LHCN-M2 (cell line): ENCODE measurements at places on chromosomes 1 and 21.
A peak's percentile ranks its signal among the peaks of the same experiment; 100 is the strongest.

DNA sequence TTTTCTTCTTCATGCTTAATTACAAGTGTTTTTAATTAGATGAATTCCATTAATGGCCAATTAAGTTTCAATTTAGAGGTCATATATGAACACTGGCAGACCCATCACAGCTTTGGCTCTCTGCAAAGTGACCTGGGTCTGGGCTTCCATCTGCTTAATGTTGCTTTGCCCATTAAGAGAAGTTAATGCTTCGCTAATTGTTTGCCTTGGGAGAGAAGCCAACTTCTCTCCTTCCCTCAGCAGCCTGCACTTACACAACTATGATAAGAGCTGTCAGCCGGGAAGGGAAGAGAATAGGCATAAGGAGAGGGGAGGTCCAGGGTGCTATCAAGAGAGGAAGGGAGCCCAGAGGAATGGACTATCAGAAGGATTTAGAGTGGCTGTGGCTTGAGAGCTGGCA, 29.0 kb upstream of the CCDC190 start:
- no peak for DNase-seq

DNA sequence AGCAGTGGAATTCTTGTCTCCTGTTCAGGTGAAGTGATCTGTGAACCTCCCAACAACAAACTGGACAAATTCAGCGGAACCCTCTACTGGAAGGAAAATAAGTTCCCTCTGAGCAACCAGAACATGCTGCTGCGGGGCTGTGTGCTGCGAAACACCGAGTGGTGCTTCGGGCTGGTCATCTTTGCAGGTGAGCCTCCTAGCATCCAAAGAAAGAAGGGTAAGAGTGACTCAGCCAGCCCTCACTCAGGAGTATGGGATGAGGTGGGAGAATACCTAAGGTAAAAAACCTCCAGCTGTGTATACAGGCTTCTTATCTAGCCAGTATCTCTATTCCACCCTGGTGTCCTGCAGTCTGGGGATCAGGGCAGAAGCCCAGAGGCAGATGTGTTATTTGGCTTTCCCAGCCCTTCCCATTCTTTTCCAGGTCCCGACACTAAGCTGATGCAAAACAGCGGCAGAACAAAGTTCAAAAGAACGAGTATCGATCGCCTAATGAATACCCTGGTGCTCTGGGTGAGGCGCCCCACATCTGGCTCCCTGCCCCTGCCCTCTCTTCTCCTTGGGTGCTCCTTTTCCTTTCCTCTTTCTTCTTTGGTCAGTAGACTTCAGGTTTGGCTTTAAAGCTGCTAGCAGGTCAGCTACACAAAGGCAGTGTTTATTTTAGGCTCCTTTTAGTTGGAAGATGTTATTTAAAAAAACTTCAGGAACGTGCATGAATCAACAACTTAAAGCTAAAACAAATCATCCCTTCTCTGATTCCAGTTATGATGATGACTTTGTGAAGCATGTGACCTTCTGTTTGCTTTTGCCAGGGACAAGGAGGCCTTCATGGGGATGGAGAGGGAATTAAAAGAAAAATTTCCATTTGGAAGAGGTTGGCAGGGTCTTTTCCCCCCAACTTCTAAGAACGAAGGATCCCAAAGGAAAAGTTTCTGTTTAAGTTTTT, 9.0 kb downstream of the ATP8B2 start:
- no peak for DNase-seq

- DNase-seq: no peak
Observed at GRCh38 chr1:174266991-174267612, 107.8 kb downstream of the RABGAP1L start.

DNA sequence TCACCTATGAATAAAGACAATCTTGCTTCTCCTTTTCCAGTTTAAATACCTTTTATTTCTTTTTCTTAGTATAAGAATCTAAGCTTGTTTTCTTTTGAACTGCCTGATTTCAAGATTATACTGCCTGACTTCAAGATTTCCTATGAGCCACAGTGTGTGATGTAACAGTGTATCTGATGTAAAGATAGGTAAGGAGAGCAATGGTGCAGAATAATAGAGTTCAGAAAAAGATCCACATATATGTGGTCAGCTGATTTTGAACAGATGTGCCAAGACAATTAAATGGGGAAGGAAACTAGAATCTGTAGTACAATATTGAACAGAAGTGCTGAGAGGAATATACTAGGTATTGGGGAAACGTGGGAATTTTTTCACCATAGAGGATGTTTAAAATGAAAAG, 21.0 kb downstream of the EXO1 start:
- DNase-seq: no peak

GRCh38 chr21:44299085-44299457, 782 bp upstream of the PFKL start:
- peak; percentile 20 for DNase-seq
